ENCODE measurements at places on chromosomes 6 and 20.

DNA sequence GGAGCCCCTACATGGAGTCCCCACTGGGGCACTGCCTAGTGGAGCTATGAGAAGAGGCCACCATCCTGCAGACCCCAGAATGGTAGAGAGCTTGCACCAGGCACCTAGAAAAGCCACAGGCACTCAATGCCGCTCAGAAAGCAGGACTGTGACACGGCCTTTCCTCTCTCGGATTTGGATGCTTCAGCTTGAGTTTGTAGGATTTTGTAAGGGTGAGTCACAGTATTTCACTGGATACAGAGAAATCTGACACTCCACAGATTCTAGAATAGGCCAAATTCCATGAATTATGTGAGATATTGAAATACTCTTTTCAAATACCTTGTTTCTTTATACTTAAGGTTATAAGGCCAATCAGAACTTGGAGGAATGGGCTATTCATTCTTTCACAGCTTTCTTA is 424.5 kb downstream of the HTR1B start:
- H3K4me1 ChIP-seq = no peaks in the 10 kb centered on the region
- no peak for DNase-seq
- no peak overlapping the region for H3K27ac ChIP-seq
- no peak overlapping the region for H3K4me3 ChIP-seq

- H3K4me3 ChIP-seq = no peak overlapping the region
- no peaks in the 10 kb centered on the region for H3K36me3 ChIP-seq
- no peak for DNase-seq
- H3K27ac ChIP-seq = no peak overlapping the region
Measured at GRCh38 chr20:20447196-20447595, 79.3 kb downstream of the INSM1 start.

DNA sequence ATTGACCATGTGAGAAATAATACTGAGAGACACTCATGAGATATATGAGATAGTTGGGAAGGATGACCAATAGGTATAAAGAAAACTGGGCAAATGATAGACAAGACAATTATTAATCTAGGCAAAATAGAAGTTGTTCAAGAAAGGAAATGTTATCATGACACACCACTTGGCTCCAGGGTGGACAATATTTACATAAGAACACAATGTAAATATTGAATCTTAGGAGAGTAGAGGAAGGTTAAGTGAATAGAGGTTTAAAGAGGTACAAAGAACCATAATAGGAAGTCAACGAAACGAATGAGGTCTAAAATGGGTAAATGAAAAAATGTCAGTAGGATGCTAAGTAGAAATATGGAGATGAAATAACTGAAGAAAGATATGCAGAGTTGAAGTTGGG is 126.5 kb downstream of the MBOAT1 start:
- DNase-seq = no peak
- H3K4me3 ChIP-seq = no peak overlapping the region
- no peak overlapping the region for H3K27ac ChIP-seq
- H3K27me3 ChIP-seq = no peaks in the 10 kb centered on the region
- no peaks in the 10 kb centered on the region for H3K36me3 ChIP-seq

GRCh38 chr6:119326291-119327005 is 23.1 kb downstream of the MAN1A1 start:
- no peak overlapping the region for H3K4me3 ChIP-seq
- H3K27ac ChIP-seq = peak overlapping the region; percentile 3
- H3K36me3 ChIP-seq = no peaks in the 10 kb centered on the region

DNA sequence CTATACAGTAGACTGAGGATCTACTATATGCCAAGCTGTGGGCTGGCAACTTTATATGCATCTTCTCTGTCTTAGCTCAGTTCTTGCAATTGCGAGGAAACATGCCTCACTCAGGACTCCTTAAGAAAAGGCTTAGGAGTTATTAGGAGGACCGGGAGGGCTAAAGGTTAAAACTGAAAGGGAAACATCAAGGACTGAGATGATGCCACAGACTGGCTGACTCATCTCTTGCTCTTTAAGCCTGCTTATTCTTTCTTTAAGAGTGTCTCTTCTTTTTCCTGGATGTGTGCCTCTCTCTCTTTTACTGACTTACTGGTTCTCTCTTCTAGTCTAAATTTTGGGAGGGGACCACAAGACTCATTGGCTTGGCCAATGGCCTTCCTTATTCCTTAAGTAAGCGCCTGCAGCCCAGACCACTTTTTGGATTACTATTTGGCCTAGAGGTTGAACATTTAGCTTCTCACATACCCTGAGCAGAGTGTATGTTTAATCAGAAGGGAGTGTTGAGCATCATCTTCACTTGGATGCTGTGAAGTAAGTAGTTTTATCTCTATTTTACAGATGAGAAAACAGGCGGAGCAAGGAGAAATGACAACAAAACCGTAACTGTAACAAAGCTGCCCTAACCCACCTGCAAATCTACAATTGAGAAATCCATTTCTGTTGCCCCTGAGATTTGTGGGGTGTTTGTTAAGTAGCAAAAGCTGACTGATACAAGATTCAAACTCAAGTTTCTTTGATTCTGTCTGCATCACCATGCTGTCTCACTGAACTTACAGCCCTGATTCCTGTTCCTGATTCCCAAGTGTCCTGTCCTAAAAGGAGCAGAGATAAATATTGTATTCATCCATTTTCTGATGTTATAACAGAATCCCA is 7.2 kb upstream of the SDC4 start:
- no peaks in the 10 kb centered on the region for H3K27me3 ChIP-seq
- peaks cover 46% of the 10 kb centered on the region for H3K4me1 ChIP-seq
- no peak overlapping the region for H3K27ac ChIP-seq

DNA sequence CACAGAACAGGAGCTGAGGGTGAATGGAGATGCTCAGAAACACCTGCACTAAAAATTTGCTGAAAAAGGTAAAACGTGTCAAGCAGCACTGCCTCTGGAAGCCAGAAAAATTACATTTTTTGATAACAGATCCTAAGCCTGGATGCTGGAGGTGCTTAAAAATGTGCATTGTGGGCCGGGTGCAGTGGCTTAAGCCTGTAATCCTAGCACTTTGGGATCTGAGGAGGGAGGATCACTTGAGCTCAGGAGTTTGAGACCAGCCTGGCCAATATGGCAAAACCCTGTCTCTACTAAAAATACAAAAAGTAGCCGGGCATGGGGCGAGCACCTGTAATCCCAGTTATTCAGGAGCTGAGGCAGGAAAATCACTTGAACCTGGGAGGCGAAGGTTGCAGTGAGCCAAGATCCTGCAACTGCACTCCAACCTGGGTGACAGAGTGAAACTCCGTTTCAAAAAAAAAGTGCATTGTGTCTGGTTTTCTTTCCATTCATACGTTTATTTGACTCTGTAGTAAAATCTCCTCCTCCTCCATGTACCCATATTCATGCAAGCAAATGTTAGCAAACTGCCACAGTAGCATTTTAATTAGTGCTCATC is 587 bp upstream of the BTN3A1 start:
- peak overlapping the region; percentile 60 for H3K4me3 ChIP-seq
- no peaks in the 10 kb centered on the region for H3K36me3 ChIP-seq
- H3K27ac ChIP-seq = no peak overlapping the region
- H3K27me3 ChIP-seq = no peaks in the 10 kb centered on the region
- H3K4me1 ChIP-seq = 0 out of 2 replicates have a peak, but pooled peaks cover 3% of the 10 kb centered on the region

DNA sequence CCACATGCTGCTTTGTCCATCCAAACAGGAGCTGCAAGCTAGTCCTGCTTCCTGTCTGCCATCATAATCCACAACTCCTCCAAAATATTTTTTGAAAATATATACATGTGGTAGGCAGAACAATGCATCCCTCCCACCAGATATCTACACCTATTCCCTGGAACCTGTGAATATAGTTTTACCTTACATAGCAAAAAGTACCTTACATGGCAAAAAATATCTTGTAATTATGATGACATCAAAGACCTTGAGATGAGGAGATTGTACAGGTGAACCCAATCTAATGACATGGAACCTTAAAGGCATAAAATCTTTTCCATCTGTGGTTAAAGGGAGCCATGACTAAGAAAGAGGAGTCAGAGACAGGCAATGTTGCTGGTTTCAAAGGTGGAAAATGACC is 15.3 kb upstream of the RGS17 start:
- DNase-seq = no peak

GRCh38 chr20:41268917-41269652 is 48.4 kb downstream of the ZHX3 start:
- H3K36me3 ChIP-seq = no peaks in the 10 kb centered on the region
- no peak for DNase-seq
- no peak overlapping the region for H3K27ac ChIP-seq
- H3K27me3 ChIP-seq = no peaks in the 10 kb centered on the region

- H3K4me1 ChIP-seq = peaks cover 23% of the 10 kb centered on the region
- no peak overlapping the region for H3K4me3 ChIP-seq
- DNase-seq = peak; percentile 41
- H3K27me3 ChIP-seq = no peaks in the 10 kb centered on the region
- H3K27ac ChIP-seq = no peak overlapping the region
Measured at GRCh38 chr6:63305277-63305676, 14.5 kb downstream of the LGSN start.

- no peak overlapping the region for H3K4me3 ChIP-seq
- no peaks in the 10 kb centered on the region for H3K36me3 ChIP-seq
- no peaks in the 10 kb centered on the region for H3K27me3 ChIP-seq
- no peak for DNase-seq
Measured at GRCh38 chr20:23029324-23029723, 5.8 kb upstream of the SSTR4 start.

Data from Caco-2 (cell line).